ENCODE measurements at places on chromosomes 7 and 10.

DNA sequence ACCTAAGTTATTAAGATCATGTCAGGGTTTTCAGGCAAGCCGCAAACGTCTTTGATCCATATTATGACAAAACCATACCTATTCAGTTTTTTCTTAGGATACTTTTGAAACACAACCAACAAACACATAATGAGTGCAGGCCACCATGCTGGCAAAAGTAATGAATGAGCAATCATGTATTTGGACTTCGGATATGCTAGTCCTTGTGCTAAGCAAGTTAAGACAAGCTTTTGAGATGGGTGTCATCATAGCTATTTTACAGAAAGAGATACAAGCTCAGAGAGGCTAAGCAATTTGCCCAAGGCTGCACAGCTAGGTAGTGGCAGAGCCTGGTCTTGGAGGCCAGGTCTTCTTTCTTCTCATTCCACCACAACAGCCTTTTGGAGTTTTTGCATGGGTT is 12.5 kb upstream of the KCNK18 start:
- no peak for DNase-seq

- DNase-seq: no peak
These were observed 182.7 kb upstream of the MKLN1 start for GRCh38 chr7:131145026-131145425.

DNA sequence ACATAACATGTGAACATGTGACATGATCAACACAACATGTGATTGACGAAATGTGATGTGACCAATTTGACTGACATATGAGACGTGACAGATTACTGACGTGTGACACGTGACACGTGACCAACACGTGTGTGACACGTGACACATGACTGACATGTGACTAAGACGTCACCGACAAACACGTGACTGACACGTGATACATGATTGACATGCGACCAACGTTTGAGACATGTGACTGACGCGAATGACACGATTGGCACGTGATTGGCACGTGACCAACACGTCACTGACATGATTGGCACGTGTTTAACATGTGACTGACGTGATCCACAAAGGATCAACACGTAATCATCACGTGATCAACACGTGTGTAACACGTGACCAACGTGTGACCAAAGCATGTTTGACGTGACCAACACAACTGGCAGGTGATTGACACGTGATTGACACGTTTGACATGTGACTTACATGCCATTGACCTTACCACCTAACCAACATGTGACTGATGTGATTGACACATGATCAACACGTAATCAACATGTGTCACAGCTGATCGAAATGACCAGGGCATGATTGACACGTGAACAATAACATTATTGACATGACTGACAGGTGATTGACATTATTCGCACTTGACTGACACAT is 23.7 kb downstream of the CRPPA start:
- DNase-seq: no peak

DNA sequence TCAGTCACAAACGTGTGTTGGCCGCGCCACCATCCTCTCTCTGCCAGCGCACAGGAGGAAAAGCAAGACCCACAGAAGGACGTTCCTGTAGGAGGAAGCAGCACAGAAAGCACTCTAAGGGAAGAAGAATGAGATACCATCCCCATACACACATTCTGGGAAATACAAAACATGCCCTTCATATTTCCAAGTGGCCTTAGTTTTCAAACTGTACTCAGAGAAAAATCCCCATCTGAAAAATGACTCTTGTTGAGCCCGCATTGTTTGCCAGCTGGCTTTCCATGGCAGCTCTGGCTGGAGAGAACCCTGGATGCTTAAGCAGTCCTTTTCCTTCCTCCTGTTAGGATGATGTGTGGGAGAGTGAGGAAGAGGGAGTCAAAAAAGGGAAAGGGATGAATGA is 33.1 kb downstream of the MTURN start:
- DNase-seq: no peak

DNA sequence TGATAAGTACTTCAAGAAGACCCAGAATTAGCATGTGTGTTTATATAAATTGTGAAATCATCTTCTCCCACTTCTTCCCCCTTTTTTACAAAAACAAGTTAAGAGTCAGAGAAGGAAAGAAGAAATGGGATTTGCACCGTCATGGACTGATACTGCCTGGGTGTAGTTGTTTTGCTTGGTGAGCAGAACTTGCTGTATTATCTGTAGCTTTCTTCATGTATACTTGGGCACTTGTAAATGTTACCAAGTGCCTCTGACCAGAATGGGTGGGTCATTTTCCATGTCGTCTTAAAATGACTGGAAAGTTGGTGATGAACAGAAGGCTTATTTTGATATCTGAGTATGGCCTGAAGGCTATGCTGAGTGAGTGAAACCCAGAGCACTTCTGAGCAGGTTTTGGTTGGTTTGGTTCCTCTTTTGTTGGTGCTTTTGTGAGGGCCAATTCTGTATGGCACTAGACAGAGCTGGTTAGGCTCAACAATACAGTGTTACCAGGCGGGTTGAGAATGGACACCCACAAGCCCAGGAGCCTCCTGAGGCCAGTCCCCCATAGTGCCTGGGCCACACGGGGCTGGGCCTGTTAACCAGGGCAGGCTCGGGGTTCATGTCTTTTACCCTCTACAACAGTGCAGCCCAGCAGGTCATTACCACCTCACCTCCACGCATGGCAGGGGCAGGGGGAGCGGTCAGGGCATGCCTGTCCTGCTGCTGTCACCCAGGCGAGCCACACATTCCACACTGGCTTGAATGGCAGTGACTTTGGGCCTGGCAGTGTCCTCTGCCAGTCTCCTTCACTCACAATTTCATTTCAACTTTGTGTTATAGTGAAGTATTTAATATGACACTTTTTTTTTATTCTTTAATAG is 115.1 kb downstream of the CCNY start:
- peak; percentile 77 for DNase-seq

- DNase-seq: no peak
These were observed 19.8 kb downstream of the CFAP70 start for GRCh38 chr10:73338801-73339368.
